ENCODE measurements at places on chromosomes 5 and 9.
A peak's percentile ranks its signal among the peaks of the same experiment; 100 is the strongest.

GRCh38 chr9:126809068-126809467, 4.2 kb downstream of the ZBTB43 start:
- no peak for DNase-seq

- no peak for DNase-seq
These were observed 123.7 kb downstream of the ARHGEF28 start for GRCh38 chr5:73749485-73750270.

- DNase-seq, result no peak
These were observed 116.5 kb downstream of the PDE4D start for GRCh38 chr5:59777028-59777427.

DNA sequence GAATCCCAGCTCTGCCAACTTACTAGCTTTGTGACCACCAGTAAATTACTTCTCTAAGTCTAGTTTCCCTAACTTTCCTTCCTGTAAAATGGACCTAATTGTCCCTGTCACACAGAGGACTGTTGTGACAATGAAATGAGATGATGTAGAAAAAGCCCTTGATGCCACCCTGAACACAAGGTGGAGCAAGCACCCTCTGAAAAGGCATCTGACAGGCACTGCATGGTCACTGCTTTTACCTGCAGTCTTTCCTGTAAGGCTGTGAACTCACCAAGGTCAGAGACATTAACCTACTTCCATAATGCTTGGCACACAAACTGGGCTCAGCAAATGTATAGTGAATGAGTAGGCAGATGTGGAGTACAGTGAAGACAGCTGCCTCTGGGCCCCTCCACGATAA, 6.1 kb downstream of the SLC31A2 start:
- DNase-seq, result no peak

- no peak for DNase-seq
These were observed 5.1 kb upstream of the TESK1 start for GRCh38 chr9:35599763-35600604.

DNA sequence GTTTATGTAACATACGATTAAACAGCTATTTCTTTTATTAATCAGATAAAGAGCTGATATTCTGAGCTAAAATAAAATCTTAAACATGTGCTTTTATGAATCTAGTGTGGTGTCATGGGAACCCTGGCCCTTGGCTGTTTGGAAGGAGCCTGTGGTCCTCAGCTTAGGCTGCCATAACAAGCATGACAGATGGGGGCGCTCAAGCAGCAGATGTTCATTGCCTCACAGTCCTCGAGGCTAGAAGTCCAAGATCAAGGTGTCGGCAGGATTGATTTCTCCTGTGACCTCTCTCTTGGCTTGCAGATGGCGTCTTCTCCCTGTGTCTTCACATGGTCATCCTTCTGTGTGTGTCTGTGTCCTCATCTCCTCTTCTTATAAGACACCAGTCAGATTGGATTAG, 448.2 kb downstream of the GADD45G start:
- DNase-seq, result peak; percentile 21

GRCh38 chr9:122131401-122132001, 28.1 kb downstream of the NDUFA8 start:
- DNase-seq, result no peak

DNA sequence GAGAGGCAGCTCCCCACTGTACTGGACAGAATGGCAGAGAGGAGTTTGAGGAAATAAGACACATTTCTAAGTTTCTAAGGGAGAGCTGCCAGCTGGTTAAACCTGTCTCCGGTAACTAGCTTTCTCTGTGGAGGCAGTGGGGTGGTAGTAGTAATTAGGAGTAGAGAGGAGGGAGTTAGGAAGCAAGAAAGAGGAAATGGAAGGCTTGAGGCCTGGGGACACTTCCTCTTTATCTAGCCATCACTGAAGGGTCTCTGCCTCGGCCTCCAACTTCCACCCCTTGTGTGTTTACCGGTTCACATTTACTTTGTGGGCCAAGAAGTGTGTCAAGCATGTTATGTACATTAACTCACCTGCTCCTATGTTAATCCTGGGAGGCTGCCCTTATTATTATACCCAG, 462.2 kb upstream of the DMAC1 start:
- DNase-seq, result no peak

GRCh38 chr9:38318759-38319495, 73.6 kb upstream of the ALDH1B1 start:
- DNase-seq, result peak; percentile 91

Data from GM12865 (cell line).